ENCODE measurements at places on chromosomes 7 and 10. TPM values are rescaled to one million over a fixed set of nuclear protein-coding genes. Genes with fewer than 3 reads are reported as not detected.
A peak's percentile ranks its signal among the peaks of the same experiment; 100 is the strongest.

GRCh38 chr7:124460555-124460954 lies 305.0 kb downstream of the GPR37 start:
- DNase-seq: no peak

DNA sequence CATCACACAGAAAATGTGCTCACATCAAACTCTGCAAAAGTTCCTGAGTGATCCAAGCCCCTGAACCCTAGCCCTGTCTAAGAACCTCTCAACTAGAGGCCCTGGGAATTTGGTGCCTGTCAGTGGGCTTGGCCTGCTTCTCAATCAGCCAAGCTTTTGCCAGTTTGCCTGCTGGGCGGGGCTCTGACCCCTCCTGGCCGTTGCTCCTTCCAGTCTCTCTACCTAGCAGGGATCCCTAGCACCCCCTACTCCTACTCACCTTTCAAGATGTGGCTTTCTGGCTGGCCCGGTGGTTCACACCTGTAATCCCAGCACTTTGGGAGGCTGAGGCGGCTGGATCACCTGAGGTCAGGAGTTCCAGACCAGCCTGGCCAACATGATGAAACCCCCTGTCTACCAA lies 2.1 kb downstream of the KLRG2 start:
- DNase-seq: no peak

- no peak for DNase-seq
Observed at GRCh38 chr7:136585954-136586670, 282.3 kb upstream of the CHRM2 start.

- DNase-seq: peak; percentile 84
Observed at GRCh38 chr7:105581066-105581811, at the start of gene EFCAB10. Gene EFCAB10, minus strand, starts transcription at chr7:105581493. Its CDS starts 30 bp downstream, at chr7:105581463.

Gene TRIM50
- not detected for total RNA-seq

DNA sequence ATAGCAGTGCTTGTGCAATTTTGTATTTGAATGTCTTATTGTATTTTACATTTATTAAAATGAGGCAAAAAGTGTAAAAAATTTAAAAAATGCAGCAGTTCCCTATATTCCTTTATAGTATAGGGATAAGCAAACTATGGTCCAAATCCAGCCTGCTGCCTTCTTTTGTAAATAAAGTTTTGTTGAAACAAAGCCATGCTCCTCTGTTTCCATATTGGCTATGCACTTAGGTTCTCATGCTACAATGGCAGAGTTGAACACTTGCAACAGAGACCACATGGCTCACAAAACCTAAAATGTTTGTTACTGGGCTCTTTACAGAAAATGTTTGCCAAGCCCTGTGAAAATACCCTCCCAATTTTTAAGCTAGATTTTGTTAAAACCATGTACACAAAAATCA lies 50.1 kb downstream of the ARHGAP12 start:
- DNase-seq: no peak

Gene CTNNA3
- 24.9 TPM for total RNA-seq

Gene OPALIN
- not detected for total RNA-seq

Gene OPN1SW
- total RNA-seq: 0.45 TPM

Gene CCT6A
- total RNA-seq: 125 TPM

- DNase-seq: no peak
Observed at GRCh38 chr10:8332730-8333111, 278.2 kb downstream of the GATA3 start.

Gene PLXDC2
- 59.6 TPM for total RNA-seq

Gene MYOZ1
- 0.18 TPM for total RNA-seq

GRCh38 chr10:124630551-124630950 lies 113.6 kb downstream of the FAM53B start:
- peak; percentile 80 for DNase-seq

GRCh38 chr7:155353256-155353897 lies 55.7 kb downstream of the INSIG1 start:
- DNase-seq: no peak

Gene PRTFDC1
- 24.3 TPM for total RNA-seq

Gene EPO
- total RNA-seq: not detected

Gene NUTM2A
- total RNA-seq: 1.7 TPM

- no peak for DNase-seq
Observed at GRCh38 chr7:87223666-87224065, 4.1 kb upstream of the TMEM243 start.

- no peak for DNase-seq
Observed at GRCh38 chr7:115132096-115132495, 210.2 kb downstream of the MDFIC start.

DNA sequence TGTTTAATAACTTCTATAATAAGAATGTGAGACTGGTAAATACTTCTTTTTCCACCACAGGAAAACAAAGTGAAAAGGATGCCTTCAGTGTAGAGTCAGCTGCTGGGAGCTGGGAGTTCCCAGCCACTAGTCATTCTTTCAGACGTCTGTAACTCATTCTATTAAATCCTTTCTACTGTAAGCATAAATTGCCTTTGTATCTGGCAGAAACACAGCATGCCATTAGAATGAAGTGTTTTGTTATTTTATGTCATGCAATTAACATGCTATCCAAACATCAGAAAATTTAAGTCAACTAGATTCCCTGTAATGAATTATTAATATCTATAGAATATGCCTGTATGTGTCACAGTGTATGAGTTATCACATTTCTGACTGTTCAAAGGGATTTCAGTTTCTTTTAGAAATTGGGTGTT lies 14.3 kb downstream of the BPGM start:
- DNase-seq: no peak

Gene HOXA1
- total RNA-seq: not detected

Gene PDLIM1
- total RNA-seq: 4.4 TPM

DNA sequence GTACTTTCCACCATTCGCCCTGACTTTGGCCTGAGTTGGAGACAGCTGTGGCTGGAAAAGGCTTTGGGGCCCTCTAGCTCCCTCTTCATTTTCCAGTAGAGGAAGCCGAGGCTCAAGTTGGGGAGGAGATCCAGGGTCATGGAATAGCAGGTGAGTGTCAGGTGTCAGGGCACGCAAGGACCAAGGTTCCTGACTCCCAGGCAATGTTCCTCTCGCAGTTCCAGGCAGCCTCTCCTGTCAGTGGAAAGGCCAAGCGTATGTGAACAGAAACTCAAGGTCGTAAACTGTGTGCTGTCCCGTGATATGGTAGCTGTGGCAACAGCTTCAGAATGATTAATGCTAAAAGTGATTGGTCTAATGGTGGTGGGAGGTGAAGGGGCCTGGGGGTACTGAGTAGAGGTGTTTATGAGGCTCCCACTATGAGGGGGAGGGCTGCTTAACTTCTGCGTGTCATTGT lies 13.2 kb downstream of the ADAMTS14 start:
- no peak for DNase-seq

Measured in cerebellum (tissue), 4 donors.